Cerebellar nuclear complex (tissue), 1 donor: ENCODE measurements at places on chromosomes 16 and 17.

DNA sequence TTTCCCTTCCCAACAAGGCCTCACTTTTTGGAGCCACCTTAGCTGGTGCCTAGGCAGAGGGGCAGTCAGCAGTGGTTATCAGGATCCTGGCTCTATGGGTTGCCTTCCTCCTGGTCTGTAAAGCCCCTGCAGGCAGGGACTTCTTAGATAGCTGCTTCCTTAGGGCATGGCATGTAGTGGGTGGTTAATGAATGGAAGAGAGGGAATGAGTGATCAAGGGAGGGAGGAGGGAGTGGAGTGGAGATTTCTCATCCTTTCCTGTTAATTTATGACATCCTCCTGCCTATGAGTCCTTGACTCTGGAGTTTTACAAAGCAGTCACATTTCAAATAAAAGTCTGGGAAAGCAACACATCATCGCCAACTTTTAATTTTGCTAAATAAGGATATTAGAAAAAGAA, 40.7 kb downstream of the SNX20 start:
- no peak for DNase-seq

DNA sequence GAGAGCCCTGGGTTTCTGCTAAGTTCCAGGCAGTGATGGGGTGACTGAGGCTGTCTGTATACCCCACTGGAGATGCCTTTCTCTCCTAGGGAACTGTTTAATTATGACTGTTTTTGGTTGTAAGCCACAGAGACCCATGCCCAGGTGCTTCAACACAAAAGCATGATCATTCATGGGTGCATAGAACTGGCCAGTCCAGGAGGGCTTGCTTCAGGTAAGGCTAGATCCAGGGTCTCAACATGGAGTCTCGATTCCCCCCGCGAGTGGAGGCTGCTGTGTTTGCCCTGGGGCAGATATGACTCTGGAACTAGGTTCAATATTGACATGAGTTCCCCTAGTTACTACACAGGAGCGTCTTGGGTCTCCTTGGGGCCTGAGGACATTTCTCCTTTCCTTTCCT, 17.8 kb downstream of the NAGPA start:
- no peak for DNase-seq

GRCh38 chr16:77684181-77684526, 38.2 kb upstream of the NUDT7 start:
- DNase-seq = no peak

GRCh38 chr17:13862346-13862745, 207.0 kb upstream of the COX10 start:
- DNase-seq = no peak

DNA sequence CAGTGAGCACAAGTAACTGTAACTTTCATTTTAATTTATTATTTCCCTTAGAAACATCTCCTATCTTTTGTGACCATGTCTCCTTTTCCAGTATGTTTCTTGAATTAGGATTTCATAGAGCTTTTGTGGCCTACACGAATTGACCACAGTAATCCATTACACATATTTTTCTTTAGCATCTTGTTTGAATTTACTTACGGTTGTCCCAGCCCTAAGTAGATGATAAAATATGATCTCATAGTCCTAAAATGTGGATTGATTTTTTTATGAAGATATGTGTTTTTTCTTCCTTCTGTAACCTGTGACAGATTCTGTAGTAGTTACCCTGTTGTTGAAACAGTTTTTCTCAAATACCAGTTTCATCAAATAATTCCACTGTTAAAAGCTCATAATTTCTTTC, 61.5 kb downstream of the NF1 start:
- no peak for DNase-seq

GRCh38 chr16:63512910-63513309, 1476.7 kb upstream of the CDH8 start:
- DNase-seq = no peak

- no peak for DNase-seq
These were observed 177.7 kb upstream of the SALL1 start for GRCh38 chr16:51328733-51329132.

DNA sequence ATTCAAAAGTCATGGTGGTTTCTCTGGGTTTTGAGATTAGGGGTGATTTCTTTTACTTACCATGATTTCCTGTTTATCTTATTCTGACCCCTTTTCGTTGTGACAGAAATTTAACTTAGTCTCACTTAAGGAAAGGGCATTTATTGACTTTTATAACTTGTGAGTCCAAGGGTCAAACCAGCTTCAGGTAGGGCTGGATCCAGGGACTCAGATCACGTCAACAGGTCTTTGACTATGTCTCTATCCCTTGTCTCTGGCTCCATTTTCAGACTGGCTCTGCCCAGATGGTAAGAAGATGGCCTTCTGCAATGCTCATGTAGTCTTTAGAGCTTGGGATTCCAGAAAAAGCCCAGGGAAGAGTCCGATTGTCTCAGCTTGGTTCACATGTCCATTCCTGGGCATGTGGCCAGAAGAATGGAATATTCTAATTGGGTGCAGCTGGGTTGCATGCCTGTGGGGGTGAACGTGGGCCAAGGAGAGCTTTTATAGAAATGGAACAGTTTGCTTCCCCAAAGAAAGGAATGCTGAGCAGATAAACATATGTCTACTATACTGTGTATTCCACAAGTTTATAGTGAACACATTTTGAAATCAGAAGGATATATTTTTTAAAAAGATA, 13.4 kb downstream of the USP43 start:
- no peak for DNase-seq

GRCh38 chr17:69525920-69526841, 111.7 kb downstream of the MAP2K6 start:
- no peak for DNase-seq

- no peak for DNase-seq
These were observed 9.9 kb downstream of the METTL22 start for GRCh38 chr16:8631373-8631772.

- DNase-seq = no peak
These were observed 631 bp downstream of the TRAF7 start for GRCh38 chr16:2155977-2156848.

- no peak for DNase-seq
These were observed 56.9 kb upstream of the FASN start for GRCh38 chr17:82154881-82155331.

- no peak for DNase-seq
These were observed at the start of gene RAB11FIP4 for GRCh38 chr17:31391496-31391949. RAB11FIP4 (plus strand) TSS chr17:31391675; CDS start chr17:31391853, 178 bp downstream.

GRCh38 chr16:64983963-64984362, 137.9 kb downstream of the CDH11 start:
- no peak for DNase-seq
